COLO829 (cell line): ENCODE measurements at places on chromosomes 2 and 18.

DNA sequence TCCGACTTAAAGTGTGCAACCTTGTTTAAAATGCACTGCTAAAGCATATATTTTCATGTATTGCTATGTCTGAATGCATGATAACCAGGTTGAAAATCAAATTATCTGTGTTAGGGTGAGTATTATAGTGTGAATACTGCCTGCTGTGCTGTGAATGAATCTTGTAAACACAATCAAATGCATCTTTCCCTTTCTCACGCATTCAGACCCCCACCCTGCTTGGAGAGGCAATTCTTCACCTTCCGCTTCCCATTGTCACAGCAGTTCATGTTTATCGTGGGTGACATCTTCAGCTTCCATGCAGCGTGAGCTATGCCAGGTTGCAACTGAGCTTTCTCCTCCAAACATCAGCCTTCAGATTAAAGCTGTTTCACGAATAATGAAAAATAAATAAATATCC lies 418.0 kb downstream of the MEIS1 start:
- no peak for DNase-seq

DNA sequence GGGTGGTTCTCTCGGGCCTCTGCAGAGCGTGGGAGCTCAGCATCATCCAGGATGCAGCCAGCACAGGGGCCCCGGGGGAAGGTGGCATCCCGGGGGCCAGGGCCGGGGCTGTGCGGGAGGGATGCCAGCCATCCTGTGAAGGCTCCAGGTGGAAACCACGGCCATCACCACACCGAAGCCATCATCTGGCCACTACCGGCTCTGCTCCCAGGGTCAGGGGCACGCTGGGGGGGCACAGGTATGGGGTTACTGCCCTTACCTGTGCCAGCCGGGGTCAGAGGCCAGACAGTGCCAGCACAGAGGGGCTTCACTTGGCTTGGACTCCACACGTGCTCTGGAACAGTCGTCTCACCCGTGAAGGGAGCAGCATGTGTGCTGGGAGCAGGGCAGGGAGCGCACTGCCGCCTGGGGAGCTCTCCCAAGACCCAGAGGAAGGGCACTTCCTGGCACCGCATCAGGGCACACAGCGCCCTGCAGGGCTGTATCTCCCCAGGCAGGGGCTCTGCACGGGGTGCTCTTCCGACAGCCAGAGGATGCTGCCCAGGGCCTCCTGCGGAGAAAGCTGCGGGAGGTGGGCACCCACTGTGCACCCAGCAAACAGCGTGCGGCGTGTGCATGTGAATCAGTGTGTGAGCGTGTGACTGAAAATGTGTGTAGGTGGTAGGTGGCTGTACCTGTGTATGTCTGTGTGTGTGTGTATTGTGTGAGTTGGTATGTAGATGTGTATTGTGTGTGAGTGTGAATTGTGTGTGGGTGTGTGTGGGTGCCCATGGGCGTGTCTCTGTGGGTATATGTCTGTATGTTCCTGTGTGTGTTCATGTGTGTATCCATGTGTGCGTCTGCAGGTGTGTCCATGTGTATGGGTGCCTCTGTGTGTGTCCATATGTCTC lies 75.0 kb downstream of the PTGR3 start:
- DNase-seq = no peak

DNA sequence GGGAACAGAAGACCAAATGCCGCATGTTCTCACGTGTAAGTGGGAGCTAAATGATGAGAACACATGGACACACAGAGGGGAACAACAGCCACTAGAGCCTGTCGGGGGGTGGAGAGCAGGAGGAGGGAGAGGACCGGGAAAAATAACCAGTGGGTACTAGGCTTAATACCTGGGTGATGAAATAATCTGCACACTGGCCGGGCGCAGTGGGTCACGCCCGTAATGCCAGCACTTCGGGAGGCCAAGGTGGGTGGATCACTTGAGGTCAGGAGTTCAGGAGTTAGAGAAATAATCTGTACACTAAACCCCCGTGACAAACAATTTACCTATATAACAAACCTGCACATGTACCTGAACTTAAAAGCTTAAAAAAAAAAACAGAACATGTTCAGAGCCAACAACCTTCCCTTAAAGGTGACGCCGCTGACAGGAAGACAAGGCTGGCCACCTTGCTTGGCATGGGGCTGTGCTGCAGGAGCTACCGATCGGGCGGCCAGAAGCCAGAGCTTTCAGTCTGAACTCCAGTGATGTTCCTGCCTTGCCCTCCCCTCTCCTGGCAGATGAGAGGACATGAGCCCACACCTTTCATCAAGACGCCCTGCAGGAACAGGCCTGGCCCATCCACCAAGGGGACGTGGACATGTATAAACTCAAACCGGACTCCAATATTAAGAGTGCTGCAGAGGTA lies 11.2 kb downstream of the SLC66A2 start:
- no peak for DNase-seq

DNA sequence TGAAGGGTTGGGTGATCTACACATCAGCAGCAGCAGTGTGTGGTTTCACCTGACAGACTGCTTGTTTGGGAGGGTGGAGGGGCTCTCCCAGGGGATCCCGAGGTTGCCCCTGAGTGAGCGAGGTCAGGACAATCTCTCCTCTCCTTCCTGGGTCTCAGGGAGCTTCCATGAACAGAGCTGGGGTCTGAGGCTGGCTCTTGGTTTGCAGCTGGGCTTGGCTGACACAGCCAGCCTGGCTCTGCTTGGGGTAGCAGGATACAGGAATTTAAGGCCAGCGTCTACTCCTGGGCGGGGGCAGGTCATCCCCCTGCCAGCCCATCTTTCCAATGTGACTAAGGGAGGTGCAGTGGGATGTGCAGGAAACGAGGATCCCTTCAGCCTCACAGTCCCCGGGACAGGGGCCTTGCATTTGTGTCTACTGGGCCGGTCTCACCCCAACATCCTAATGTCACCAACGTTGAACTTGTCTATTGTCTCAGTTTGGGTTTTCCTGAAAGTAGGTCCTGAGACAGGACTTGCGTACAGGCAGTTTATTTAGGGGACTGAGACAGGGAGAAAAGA lies 262.6 kb upstream of the HDAC4 start:
- no peak for DNase-seq

DNA sequence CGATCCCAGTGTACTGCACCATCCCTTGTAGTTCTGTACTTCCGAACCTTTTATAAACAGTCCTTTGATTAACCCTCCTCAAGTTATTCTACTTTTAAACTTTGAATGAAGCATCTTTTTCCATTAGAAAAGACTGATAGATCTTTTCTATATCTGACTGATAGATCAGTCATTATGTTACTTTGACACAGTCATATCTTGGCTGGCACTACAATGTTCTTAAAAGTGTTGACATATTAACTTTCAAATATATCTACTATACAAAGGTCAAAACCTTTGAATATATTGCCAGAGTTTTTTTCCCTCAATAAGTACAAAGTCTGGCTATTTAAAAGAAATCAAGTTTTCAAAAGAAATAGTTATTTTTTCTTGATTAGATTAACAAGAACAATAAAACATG lies 35.4 kb upstream of the NABP1 start:
- no peak for DNase-seq

GRCh38 chr2:149597668-149598326 lies 10.2 kb upstream of the MMADHC start:
- peak; percentile 67 for DNase-seq

DNA sequence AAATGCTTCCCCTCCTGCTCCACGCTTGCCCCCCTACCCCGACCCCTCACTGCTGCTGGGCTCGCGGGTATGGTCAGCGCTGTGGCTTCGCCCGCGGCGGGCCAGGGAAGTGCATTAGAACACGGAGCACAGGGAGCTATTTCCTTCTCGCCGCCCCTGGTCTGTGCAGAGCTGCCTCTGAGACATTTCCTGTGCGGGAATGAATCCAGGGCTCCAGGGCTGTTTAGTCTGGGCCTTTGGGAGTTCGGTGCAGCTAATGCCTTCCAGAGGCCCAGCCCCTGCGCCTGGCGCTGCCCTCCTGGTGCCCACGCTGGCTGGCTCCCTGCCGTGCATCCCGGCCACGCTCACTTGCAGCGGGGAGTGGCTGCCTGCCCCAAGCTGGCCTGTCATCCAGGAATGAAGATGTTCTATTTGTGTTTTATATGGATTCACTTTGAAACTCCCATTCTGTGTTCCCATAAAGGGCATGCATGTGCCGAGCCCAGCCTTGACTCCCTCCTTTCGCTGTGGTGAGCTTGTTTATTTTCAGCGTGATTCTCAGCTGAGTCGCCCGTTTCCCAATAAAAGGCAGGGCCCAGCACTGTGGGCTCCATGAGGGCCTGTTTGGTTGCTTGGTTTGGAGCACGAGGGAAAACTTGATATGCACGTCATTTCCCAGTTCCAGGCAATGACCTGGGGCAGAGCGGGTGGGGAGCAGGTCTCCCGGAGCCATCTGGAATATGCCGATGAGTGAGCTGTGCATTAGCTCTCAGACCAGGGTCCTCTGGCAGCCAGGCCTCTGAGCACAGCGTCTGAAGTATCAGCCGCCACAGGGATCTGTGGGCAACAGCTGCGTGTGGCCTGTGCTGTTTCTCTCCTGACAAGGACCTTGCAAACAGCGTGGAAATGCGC lies 42.7 kb downstream of the SH3RF3 start:
- no peak for DNase-seq

DNA sequence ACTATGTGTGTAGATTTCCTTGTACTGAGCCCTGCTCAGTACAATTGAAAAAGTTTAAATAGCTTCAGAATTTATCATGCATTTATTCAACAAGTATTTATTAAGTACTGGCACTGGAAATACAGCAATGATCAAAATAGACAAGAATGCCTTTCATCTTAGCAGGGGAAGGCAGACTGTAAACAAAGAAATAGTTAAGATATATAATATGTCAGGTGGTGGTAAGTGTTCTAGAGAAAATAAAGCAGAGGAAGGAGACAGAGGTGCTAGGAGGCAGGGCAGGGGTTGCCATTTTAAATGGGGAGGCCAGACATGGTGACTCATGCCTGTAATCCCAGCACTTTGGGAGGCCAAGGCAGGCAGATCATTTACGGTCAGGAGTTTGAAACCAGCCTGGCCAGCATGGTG lies 13.6 kb upstream of the LIPG start:
- DNase-seq = peak; percentile 18

DNA sequence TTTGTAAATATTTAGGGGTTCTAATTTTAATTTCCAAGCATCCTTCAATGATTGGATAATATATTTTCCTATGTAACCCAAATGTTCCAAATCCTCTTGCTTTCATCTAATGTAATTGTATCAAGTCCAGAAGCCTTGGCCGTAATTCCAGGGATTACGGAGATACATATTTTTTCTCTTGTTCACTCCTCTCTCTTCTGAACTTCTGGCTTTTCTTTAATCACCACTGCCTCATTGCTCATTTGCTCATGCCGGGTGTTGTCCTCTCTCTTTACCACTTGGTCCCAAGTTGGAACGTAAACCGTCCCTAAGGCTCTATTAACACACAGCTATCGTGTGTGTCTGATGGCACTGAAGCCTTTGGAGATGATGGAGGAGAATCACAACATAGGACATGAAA lies 188.7 kb upstream of the COL3A1 start:
- DNase-seq = no peak

- DNase-seq = no peak
Observed at GRCh38 chr18:48959921-48960920, 9.5 kb upstream of the SMAD7 start.

DNA sequence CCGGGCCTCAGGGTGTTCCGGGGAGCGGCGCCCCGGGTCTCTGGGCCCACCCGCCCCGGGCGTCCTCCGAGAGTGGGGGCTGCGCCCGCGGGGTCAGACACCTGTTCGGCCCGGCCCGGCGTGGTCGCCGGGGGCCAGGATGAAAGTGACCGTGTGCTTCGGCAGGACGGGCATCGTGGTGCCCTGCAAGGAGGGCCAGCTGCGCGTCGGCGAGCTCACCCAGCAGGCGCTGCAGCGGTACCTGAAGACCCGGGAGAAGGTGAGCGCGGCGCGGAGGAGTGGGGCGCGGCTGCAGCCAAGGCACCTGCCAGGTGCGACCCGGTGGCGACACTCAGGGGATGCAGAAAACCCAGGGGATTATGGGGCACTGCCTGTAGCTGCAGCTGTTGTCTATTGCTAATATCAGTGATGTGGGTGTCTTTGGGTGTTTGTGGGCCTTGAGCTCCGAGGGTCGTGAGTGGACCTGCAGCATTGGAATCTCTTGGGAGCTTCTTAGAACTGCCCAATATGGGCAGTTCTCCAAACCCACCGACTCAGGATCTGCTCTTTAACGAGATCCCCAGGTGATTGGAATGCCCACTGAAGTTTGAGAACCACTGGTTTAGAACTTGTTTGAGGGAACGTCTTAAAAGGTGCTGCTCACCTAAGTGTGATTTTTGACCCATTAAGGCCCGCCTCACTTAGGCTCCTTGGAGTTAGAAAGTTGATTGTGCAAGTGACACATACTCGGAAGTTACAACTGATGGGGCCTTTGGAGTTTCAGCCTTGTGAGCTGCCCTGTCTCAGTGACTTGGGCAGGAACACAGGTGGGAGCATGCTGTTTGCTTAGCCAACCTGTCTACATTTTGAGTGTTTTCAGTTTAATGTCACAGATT lies 823 bp downstream of the PARD3B start:
- DNase-seq = no peak

- DNase-seq = no peak
Observed at GRCh38 chr18:70416496-70416895, 127.7 kb downstream of the SOCS6 start.

- DNase-seq = no peak
Observed at GRCh38 chr2:144183727-144184126, 336.2 kb downstream of the ZEB2 start.

- peak; percentile 17 for DNase-seq
Observed at GRCh38 chr2:151767536-151767935, 33.3 kb upstream of the NEB start.

DNA sequence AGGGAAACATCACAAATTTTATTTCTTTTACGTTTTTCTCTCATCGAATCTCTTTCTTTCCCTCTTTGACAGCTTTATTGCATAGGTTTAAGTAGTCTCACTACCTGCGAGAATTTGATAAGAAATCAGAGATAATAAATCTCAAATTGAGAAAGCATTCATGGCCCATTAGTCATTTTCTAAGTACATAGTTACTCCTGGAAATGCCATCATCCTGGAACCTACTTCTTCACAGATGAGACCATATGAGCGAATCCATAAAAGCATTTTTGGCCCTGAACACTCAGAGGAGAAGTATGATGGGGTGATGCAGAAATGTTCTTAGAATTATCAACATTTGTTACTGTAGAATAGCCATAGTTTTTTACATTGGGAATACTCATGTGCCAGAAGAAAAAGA lies 138.0 kb upstream of the ARHGAP28 start:
- no peak for DNase-seq

- DNase-seq = no peak
Observed at GRCh38 chr2:190216829-190217228, 102.8 kb downstream of the HIBCH start.

DNA sequence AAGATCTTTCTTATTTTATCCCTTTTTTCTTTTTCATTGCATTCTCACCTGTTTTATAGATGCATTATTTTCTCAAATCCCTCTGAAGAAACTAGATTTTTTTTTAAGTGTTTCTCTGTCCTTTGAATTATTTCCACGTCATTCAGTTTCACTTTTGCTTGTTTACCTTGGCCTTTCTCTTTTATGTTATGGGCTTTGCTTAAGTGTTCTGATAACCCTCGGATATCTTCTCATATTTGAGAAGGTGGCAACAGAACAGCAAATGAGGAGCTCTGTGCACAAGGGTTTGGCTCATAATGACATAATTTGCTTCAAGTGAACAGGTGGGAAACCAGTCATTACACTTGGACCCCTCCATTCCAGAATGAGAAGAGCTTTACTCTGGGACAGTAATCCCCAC lies 111.9 kb downstream of the C1D start:
- DNase-seq = no peak
